ENCODE measurements at places on chromosomes 7 and 10.

- no peak for DNase-seq
Observed at GRCh38 chr10:129932182-129932581, 31.9 kb downstream of the EBF3 start.

GRCh38 chr7:84236398-84236797 lies 41.8 kb upstream of the SEMA3A start:
- no peak for DNase-seq

DNA sequence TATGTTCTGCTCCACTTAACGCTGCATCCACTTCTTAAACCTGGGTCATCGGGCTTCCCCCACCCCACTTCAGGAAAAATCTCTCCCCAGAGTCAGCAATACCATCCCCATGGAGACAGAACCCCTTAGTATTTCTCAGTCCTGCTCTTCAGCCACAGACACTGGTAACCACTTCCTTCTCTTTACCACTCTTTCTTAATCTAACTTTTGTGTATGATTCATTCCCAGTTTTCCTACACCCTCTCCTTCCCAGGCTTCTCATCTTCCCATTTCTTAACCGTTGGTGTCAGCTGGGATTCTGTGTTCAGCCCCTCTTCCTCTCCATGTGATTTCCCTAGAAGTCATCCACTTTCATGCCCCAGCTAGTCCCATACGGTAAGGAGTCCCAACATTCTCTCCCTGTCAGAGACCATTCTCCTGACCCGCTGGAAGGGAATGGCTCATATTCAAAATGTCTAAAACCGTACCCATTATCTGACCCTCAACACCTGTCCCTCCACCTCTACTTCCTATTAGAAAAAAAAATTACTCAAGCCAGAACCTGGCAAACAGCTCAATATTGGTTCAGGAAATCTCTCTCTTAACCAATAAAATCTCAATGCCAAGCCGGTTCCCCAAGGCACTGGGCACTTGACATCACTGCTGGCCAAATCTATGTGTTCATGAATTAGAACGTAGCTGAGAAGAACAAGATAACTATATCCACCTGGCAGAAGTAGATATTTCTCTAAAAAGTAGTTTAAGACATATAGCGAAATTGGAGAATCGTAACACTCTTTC lies 89.4 kb downstream of the DGKI start:
- no peak for DNase-seq

GRCh38 chr10:47076949-47077361 lies 165.7 kb downstream of the PTPN20 start:
- no peak for DNase-seq

DNA sequence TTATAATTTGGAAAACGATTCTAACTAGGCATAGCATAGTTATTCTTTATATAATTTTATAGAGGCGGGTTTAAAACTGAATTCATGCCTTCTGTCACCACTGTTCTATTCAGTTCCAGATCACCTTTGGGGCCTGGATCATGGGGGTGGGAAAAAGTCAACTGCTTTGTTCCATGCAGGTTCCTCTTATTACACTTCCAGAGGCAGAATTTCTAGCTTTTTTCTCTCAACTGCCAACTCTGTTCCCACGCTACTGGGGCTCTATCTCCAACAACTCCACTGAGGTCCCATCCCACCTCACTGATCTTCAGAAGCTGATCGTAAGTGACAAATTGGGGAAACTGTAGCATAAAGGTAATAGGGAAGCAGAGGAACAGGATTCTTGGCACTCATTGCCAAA lies 283.6 kb upstream of the IMMP2L start:
- no peak for DNase-seq

DNA sequence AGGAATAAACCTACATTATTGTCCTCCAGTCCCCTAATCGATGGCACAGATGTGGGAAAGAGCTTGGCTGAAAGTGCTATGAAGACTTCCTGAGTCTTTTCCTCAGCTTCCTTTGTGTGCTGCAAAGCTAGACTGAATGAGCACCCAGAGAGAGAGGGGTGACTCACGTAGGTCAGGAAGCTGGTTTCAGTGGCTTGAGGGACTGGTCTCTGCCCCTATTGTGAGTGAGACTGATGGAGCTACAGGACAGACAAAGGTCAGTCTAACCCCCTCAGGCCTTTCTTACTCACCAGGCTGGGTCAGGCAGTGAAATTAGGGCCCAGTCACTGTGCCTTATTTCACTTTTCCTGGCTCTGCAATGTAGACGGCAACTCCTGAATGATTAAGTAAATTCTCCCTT lies 171.1 kb upstream of the GRB10 start:
- no peak for DNase-seq

GRCh38 chr10:12579954-12580858 lies 230.9 kb downstream of the CAMK1D start:
- no peak for DNase-seq

DNA sequence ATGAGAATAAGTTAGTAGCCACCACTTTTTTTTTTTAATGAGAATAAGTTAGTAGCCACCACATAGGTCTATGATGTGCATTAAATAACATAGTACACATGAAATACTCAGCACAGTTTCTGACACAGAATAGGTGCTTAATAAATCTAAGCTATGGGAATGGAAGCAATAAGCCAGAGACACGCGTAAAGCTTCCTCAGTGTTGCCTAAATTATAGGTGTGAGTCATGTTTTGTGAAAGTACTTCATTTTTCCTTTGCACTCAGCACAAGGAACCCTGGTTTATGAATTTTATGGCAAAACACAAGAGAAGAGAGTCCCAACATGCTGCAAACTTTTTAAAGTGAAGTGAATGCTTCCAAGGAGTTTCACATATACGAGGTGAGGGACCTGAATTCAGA lies 267.4 kb downstream of the RNLS start:
- DNase-seq, result no peak

- DNase-seq, result no peak
Observed at GRCh38 chr7:83677180-83677866, 28.4 kb upstream of the SEMA3E start.

All from GM12891 (cell line).